ENCODE measurements at places on chromosomes 3 and 15.

- DNase-seq: no peak
Measured at GRCh38 chr3:131973731-131974130, 61.1 kb downstream of the CPNE4 start.

- DNase-seq: no peak
Measured at GRCh38 chr3:184756151-184757021, 44.5 kb upstream of the MAGEF1 start.

DNA sequence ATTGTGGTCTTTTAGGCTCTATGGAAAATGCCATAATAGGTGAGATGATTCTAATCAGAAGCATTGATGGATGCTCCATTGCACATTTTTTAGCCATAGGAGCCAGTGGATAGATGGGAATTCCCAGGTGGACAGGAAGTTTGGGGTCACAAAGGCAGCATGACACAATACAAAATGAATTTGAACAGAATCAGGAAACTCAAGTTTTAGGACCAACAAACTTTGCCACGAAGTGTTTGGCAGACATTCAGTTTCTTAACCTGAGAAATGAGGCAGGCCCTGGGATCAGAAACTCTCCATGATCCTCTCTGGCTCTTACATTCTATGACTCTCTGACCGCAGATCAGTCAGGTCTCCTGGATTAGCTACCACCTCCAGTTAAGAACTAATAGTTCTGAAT, 275.4 kb downstream of the TIGIT start:
- DNase-seq: no peak

DNA sequence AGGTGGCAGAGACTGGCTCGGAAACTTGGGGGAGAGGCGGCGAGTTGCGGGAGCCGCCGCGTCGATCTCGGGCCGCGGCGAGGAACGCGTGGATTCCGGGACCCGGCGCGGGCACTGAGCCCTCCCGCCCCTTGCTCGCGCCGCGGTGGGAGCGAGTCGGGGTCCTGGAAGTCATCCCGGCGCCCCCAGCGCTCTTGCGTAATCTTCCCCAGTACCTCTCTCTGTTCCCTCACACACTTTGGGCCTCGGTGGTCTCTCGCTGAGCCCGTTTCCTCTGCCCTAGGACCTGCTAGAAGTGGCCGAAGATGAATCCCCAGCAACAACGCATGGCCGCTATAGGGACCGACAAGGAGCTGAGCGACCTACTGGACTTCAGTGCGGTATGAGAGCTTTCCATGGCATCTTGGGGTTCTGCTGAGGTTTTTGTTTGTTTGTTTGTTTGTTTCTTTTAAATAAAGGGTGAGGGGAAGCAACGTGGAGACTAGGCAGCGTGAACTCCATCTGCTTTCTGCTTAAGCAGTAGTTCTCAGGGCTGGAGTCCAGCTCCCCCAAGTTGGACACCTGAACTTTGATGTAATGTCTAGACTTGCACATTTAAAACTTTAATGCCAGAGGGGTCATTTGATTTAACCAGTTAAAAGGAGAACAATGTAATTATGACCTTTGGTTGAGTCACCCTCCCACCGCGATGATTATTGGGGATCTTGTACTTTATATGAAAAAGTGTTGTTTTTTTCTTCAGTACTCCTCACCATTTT, 1.3 kb downstream of the TCF12 start:
- DNase-seq: peak; percentile 2

DNA sequence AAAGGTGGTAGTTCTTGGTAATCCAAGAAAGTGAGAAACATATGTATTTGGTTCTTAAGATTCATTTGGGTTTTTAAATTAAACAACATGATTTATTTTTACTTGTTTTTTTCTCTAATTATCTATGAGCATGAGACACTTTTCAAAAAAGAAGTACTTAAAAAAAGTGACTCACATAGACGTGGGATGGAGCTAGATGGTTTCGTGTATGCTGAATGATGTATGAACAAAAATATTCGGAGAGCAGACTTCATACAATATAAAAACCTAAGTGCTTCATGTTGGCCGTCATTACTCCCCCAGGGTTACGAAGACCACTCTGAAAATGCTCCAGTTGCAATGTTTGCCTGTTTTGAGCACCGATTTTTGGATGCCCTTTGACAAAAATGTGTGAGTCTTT, 90.9 kb downstream of the RORA start:
- DNase-seq: no peak

Measured in activated T-helper 9 cell treated with anti-CD3 and anti-CD28 coated beads, Interleukin-2, amount 50 U/mL, for 16 hours (primary cell).